ENCODE measurements at places on chromosomes 6 and 20.

DNA sequence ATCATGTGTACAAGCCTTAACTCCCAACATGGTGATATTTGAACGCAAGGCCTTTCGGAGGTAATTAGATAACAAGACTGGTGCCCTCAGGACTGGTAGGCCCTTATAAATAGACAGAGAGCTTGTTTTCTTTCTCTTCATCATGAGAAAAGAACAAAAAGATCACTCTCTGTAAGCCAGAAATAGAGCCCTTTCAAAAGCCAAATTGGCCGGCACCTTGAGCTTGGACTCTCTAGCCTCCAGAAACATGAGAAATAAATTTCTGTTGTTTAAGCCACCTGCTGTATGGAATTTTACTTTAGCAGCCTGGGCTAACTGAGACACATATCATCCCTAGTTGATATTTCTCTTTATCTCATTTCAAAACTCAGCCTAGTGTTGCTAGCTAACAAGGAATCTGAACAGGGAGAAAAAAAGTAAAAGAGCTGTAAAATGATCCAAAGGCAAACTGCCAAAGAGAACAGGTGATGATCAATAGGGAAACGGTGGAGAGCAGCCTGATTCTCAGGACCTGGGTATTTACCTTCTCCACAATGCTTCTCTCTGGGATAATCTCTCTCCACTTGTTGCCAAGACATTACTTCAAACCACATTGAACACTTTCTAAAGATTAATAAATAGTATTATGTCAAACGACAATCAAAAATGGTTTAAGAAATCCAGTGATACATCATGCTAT is 6.1 kb downstream of the COL21A1 start:
- no peaks in the 10 kb centered on the region for H3K4me1 ChIP-seq
- no peak for ATAC-seq
- H3K27ac ChIP-seq = no peak overlapping the region
- H3K36me3 ChIP-seq = no peaks in the 10 kb centered on the region
- no peak overlapping the region for H3K4me3 ChIP-seq

GRCh38 chr6:107719160-107719559 is 105.0 kb downstream of the SCML4 start:
- H3K4me3 ChIP-seq = no peak overlapping the region
- peaks cover 16% of the 10 kb centered on the region for H3K36me3 ChIP-seq
- no peaks in the 10 kb centered on the region for H3K27me3 ChIP-seq
- H3K27ac ChIP-seq = no peak overlapping the region
- H3K4me1 ChIP-seq = peaks cover 11% of the 10 kb centered on the region
- no peak for ATAC-seq

DNA sequence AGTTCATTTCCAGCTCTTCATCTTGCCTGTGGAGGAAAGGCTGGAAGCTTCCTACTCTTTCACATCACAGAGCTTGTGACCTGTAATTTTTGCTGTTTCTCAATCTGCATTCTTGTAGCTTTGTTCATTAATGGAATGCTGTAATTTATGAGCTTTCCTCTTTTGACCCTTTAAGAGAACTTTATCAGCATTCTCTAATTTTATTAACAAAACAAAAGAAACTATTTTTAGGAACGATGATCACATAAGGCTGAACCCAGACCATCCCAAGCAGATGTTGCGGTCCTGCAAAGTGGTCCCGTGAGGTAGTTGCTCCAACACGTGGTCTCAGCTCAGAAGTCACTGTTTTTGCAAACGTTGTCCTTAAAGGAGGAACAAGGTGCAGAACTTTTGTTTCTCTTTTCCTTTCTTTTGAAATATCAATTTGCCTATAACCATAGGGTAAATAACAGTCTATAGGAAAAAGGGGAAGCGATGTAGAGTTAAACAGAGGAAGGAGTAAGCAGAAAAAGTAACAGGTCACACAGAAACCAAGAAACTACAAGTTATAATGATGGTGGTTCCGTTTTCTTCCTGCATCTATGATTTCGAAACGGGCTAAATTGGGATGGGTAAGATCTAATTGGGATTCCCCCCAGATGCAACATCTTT is 121.3 kb upstream of the PHACTR1 start:
- H3K27me3 ChIP-seq = peaks cover 5% of the 10 kb centered on the region
- peak overlapping the region; percentile 40 for H3K27ac ChIP-seq
- peak; percentile 88 for ATAC-seq
- H3K4me3 ChIP-seq = peak overlapping the region; percentile 6

DNA sequence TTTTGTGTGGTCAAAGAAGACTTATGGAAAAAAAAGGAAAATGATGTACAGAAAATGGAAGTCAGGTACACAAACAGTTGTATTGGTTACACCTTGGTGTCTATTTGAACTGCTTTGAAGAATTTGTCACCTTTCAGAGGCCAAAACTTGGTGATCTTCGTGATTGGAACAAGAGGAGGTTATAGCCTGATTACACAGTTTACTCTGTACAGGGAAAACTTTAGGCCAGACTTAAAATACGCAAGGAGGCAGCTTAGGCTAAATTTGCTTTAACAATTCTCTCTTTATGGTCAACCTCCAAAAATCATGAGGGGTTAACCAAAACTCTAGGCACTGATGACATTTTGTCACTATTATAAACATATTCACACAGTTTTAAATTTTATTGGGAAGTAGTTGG is 353.7 kb downstream of the PRKN start:
- no peak overlapping the region for H3K4me3 ChIP-seq
- no peak for ATAC-seq
- no peaks in the 10 kb centered on the region for H3K36me3 ChIP-seq
- no peaks in the 10 kb centered on the region for H3K4me1 ChIP-seq
- no peak overlapping the region for H3K27ac ChIP-seq

DNA sequence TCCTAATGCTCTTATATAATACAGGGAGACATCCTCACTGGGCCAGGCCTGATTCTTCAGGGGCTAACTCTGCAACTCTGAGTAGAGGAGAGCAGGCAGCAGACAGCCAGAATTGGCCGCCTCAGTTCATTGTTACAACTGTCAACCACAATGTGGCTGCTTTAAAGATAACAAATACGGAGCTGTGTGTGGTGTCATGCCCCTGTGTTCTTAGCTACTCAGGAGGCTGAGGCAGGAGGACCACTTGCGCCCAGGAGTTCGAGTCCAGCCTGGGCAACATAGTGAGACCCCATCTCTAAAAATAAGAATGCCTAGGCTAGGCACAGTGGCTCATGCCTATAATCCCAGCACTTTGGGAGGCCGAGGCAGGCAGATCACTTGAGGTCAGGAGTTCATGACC is 34.3 kb downstream of the CEP250 start:
- peak overlapping the region; percentile 66 for H3K4me3 ChIP-seq
- H3K27me3 ChIP-seq = no peaks in the 10 kb centered on the region
- peak overlapping the region; percentile 98 for H3K27ac ChIP-seq
- ATAC-seq = no peak
- peaks cover 41% of the 10 kb centered on the region for H3K4me1 ChIP-seq

GRCh38 chr6:22295145-22295544 is 1.7 kb downstream of the PRL start:
- no peaks in the 10 kb centered on the region for H3K36me3 ChIP-seq
- no peaks in the 10 kb centered on the region for H3K4me1 ChIP-seq
- no peaks in the 10 kb centered on the region for H3K27me3 ChIP-seq
- H3K27ac ChIP-seq = no peak overlapping the region

DNA sequence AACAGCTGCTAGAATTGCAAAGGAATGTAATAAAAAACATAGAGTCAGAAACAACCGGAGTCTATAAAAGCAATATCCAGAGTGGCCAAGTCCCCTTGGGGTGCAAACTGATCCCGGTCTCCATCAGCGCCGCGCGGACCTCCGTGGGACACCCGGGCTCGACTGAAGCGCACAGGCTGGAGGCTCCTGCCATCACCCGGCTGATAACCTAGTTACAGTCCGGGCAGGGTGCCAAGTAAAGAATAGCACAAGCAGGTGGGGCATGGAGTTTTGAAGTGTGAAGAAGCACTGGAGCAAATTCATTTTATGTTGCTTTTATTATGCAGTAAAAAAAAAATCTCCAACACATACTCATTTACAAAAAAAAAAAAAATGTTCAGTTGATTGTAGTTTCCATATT is 205.1 kb upstream of the GMDS start:
- ATAC-seq = no peak
- no peaks in the 10 kb centered on the region for H3K36me3 ChIP-seq
- H3K27ac ChIP-seq = no peak overlapping the region
- H3K4me1 ChIP-seq = peaks cover 7% of the 10 kb centered on the region
- peaks cover 21% of the 10 kb centered on the region for H3K27me3 ChIP-seq

GRCh38 chr20:25289886-25290597 is 42.2 kb downstream of the PYGB start:
- H3K4me3 ChIP-seq = no peak overlapping the region
- no peak for ATAC-seq
- H3K4me1 ChIP-seq = peaks cover 23% of the 10 kb centered on the region
- no peak overlapping the region for H3K27ac ChIP-seq

- no peaks in the 10 kb centered on the region for H3K27me3 ChIP-seq
- no peak for ATAC-seq
- no peak overlapping the region for H3K4me3 ChIP-seq
- H3K4me1 ChIP-seq = no peaks in the 10 kb centered on the region
- H3K27ac ChIP-seq = no peak overlapping the region
Measured at GRCh38 chr6:125983246-125983945, 2.9 kb upstream of the TRMT11 start.

- no peak for ATAC-seq
- no peaks in the 10 kb centered on the region for H3K27me3 ChIP-seq
- H3K4me1 ChIP-seq = peaks cover 8% of the 10 kb centered on the region
- no peak overlapping the region for H3K4me3 ChIP-seq
Measured at GRCh38 chr6:8075704-8076103, 11.5 kb upstream of the BLOC1S5 start.

DNA sequence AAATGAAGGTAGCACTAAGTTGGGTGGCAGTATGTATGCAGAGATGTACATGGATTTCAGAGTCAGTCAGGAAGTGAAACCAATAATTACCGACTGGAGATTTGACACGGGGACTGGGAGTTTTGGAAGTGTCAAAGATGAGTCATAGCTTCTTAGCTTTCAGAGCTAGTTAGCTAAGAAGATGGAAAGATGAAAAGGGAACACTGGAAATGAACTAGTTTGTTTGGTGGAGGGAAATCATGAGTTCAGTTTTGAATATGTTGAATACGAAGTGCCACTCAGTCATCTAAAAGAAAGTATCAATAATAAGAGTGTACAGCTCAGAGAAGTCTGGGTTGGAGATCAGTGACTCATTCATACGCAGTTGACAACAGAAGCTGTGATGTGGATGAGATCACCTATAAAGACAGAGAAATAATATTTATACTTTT is 7.5 kb downstream of the ESF1 start:
- H3K27me3 ChIP-seq = no peaks in the 10 kb centered on the region
- ATAC-seq = peak; percentile 74
- no peak overlapping the region for H3K4me3 ChIP-seq
- peaks cover 41% of the 10 kb centered on the region for H3K4me1 ChIP-seq

- no peak for ATAC-seq
- H3K27me3 ChIP-seq = peaks cover 13% of the 10 kb centered on the region
- no peaks in the 10 kb centered on the region for H3K4me1 ChIP-seq
- no peak overlapping the region for H3K27ac ChIP-seq
- H3K36me3 ChIP-seq = no peaks in the 10 kb centered on the region
Measured at GRCh38 chr6:138465007-138465645, 34.2 kb downstream of the NHSL1 start.

DNA sequence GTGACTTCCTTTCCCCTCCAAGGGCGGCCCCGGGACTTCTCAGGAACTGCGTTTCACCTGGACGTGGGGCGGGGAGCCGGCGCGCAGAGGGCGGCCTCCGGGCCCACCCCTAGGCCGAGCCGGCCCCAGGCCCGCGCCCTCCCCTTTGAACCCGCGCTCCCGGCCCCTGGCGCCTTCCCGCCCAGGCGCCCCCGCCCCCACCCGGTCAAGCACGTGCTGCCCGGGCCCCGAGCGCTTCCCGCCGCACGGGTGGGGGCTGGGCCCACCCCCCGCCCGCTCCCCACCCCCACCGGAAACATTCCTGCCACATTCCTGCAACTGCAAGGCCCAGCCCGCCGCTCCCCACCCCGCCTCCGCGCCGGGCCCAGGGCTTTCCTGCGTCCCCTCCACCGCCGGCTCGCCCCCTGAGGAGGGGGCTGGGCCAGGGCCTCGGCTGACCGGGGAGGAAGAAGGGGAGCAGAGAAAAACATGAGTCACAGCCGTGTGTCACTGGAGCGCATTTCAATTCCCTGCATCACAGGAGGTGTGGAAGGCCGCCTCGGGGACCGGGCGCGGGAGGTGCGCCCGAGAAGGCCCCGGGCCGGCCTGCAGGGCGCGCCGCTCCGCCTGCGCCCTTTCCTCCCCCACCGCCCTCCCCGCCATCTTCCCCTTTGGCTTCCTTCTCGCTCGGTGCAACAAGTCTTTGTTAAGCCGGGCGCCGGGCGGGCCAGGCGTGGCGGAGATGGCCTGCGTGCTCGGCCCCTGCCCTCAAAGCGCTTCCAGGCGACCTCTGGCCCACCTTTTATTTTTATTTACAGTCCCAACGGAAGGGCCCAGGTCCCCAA is 1.2 kb upstream of the HMGA1 start:
- no peaks in the 10 kb centered on the region for H3K27me3 ChIP-seq
- H3K36me3 ChIP-seq = peaks cover 5% of the 10 kb centered on the region
- H3K4me3 ChIP-seq = peak overlapping the region; percentile 91
- peak overlapping the region; percentile 98 for H3K27ac ChIP-seq
- H3K4me1 ChIP-seq = peaks cover 44% of the 10 kb centered on the region

GRCh38 chr20:30598460-30599230 is 658.8 kb upstream of the DEFB115 start:
- H3K27me3 ChIP-seq = no peaks in the 10 kb centered on the region
- peak; percentile 31 for ATAC-seq

- no peak overlapping the region for H3K4me3 ChIP-seq
- H3K4me1 ChIP-seq = peaks cover 30% of the 10 kb centered on the region
- peak overlapping the region; percentile 18 for H3K27ac ChIP-seq
- H3K27me3 ChIP-seq = no peaks in the 10 kb centered on the region
Measured at GRCh38 chr6:14306151-14306906, 188.8 kb downstream of the CD83 start.

Data from stimulated activated memory B cell treated with anti-CD40 and anti-IgM and Interleukin-4, amounts not matched to agents 10 μg/mL and 1 μg/mL and 100 μg/mL, for 72 hours (primary cell).